ENCODE measurements at places on chromosomes 2 and 18. TPM values are rescaled to one million over a fixed set of nuclear protein-coding genes. Genes with fewer than 3 reads are reported as not detected.

The CRYGC gene
- total RNA-seq, result not detected

DNA sequence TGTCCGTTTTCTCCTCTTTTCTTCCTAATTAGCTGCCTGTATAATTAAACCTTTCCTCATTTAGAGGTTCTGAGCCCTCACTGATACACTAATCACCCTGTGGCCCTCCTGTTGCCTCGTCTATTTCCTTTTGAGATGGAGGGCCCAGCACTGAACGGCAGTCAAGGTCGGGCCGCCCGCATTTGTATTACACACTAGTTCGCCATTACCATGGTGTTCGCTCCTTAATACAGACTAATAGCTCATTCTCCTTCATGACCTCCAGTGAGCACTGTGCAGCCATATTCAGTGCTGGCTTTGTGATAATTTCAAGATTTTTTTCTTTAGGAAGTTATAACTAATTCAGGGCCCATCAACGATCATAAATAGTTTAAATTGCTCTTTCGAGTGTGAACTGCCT is 64.1 kb downstream of the SLC4A3 start:
- H3K4me3 ChIP-seq, result no peak overlapping the region
- no peak for DNase-seq
- peaks cover 4% of the 10 kb centered on the region for H3K4me1 ChIP-seq
- H3K27me3 ChIP-seq, result peaks cover 1% of the 10 kb centered on the region
- H3K27ac ChIP-seq, result no peak overlapping the region
- H3K36me3 ChIP-seq, result no peaks in the 10 kb centered on the region

DNA sequence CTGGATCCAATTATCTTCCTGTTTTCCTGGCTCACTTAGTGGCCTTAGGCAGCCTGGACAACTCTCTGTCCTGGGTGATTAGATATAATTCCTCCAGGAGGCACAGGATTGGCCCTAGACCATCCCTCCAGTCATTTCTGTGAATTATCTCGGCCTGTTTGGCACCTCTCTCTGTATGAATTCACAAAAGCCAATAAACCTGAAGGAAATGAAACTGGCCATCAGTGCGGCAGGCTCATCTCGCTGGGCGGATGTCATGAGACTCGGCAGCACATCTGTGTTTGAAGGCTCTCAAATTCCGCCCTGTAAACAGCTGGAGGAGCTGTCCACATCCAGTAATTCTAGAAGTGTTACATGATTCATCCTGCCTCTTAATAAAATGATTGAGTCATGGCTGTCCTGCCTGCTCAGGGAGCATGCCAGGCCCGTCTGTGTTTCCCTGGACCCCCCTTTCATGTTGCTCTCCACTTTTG is 38.6 kb downstream of the ACOXL start:
- H3K36me3 ChIP-seq, result no peaks in the 10 kb centered on the region
- H3K4me1 ChIP-seq, result no peaks in the 10 kb centered on the region
- no peak overlapping the region for H3K27ac ChIP-seq
- peaks cover 3% of the 10 kb centered on the region for H3K27me3 ChIP-seq

DNA sequence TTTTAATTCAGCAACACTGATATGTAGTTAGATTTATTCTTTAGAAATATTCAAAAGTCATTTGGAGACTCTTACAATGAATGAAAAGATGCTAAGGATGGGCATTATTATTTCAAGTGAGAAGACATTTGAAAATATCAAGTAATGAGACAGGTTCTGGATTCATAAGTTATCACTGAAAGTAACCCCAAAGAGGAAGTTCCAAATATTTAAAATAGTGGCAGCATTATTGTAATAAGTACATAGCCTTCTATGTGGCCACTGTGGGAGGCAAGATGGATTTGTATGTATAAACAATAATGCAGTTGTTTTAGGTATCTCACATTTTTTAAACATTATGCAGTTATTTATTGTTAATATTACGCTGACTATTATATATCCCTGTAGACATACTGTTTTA is 29.7 kb downstream of the ZC3H6 start:
- no peak overlapping the region for H3K27ac ChIP-seq
- peaks cover 4% of the 10 kb centered on the region for H3K36me3 ChIP-seq

DNA sequence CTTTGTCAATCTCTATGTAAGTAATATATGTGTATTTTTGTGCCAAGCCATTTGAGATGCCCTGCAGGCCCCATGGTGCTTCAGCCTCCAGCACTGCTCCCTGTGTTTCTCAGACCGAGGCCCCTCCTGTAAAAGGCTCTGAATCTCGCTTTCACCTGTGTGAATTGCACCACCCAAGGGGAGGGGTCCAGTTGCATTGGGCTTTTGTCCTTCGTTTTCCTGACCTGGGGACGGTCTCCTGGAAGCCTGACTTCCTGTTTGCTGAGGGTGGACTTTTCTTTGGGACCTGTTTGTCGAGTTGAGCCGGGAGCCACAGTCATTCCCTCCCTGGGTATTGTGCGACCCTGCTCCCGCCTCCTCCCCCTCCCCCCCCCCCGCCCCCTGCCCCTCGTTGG is 48.9 kb downstream of the AGAP1 start:
- H3K27ac ChIP-seq, result no peak overlapping the region
- H3K36me3 ChIP-seq, result no peaks in the 10 kb centered on the region
- no peak for DNase-seq
- peaks cover 4% of the 10 kb centered on the region for H3K27me3 ChIP-seq
- no peak overlapping the region for H3K4me3 ChIP-seq
- peaks cover 12% of the 10 kb centered on the region for H3K4me1 ChIP-seq

DNA sequence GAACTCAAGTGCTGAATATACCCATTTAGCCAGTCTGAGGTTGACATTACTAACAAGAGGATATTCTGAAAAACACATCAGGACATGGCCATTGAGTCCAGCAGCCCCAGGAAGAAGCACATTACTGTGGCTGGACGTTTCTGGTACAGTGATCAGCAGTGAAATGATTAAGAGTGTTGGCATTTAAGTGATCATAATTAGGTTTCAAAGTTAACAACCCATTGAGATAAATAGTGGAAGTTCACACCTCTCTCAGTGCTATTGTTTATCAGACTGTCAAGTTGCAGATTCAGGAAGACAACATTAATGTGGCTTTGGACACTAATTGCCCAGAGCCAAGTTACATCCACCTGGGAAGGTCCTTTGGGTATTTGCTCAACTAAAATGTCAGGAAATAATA is 139.5 kb upstream of the GAREM1 start:
- H3K4me3 ChIP-seq, result no peak overlapping the region
- no peak overlapping the region for H3K27ac ChIP-seq
- peaks cover 7% of the 10 kb centered on the region for H3K4me1 ChIP-seq
- H3K36me3 ChIP-seq, result no peaks in the 10 kb centered on the region
- DNase-seq, result no peak

DNA sequence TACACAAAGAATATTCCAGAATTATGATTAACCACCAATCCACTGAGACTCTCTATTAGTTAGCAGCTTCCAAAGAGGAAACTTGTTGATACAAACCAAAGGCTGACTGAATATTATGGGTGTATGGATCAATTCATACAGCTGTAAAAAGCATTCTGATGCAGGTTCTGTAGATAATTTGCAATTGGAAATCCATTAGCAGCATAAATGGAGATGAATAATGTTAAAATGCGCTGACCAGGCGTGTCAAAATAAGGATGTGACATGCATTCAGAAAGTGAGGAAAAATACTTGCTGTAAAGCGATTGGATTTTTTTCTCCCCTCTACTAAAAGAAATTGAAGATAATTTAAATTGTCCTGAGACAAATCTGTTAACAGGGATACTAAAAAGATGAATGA is 169.0 kb upstream of the DDX18 start:
- H3K27me3 ChIP-seq, result no peaks in the 10 kb centered on the region
- H3K36me3 ChIP-seq, result no peaks in the 10 kb centered on the region
- no peak for DNase-seq
- H3K4me3 ChIP-seq, result no peak overlapping the region

- peaks cover 2% of the 10 kb centered on the region for H3K27me3 ChIP-seq
- no peak overlapping the region for H3K27ac ChIP-seq
- no peak overlapping the region for H3K4me3 ChIP-seq
- no peak for DNase-seq
- no peaks in the 10 kb centered on the region for H3K36me3 ChIP-seq
These were observed 134.9 kb upstream of the ZNF236 start for GRCh38 chr18:76687304-76687962.

GRCh38 chr2:7014174-7014640 is 97.0 kb downstream of the RNF144A start:
- H3K4me1 ChIP-seq, result peaks cover 12% of the 10 kb centered on the region
- peak; percentile 43 for DNase-seq
- H3K4me3 ChIP-seq, result no peak overlapping the region
- peaks cover 19% of the 10 kb centered on the region for H3K36me3 ChIP-seq
- H3K27me3 ChIP-seq, result peaks cover 2% of the 10 kb centered on the region

DNA sequence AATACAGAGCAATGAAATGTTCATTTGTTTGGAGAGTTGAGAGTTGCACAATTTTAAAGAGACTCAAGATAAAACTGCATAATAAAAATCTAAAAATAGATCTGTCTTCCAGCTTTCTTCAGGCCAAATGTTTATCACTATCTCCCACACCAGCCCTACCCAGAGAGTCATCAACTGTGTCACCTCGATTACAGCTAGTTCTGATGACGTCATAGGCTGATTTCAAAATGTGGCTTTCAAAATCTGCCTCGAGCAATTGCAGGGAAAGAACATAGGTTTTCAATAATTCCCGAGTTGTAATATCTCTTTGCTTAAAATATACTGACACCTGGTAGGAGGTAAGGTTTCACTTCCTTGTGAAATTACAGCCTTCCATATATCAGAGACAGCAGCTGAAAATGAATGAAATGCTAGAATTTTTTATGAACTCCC is 677.6 kb upstream of the ID2 start:
- DNase-seq, result no peak
- H3K27me3 ChIP-seq, result peaks cover 1% of the 10 kb centered on the region
- no peaks in the 10 kb centered on the region for H3K4me1 ChIP-seq
- no peak overlapping the region for H3K27ac ChIP-seq

- peaks cover 21% of the 10 kb centered on the region for H3K36me3 ChIP-seq
- no peaks in the 10 kb centered on the region for H3K4me1 ChIP-seq
- no peak overlapping the region for H3K4me3 ChIP-seq
- H3K27me3 ChIP-seq, result peaks cover 10% of the 10 kb centered on the region
- DNase-seq, result no peak
- no peak overlapping the region for H3K27ac ChIP-seq
These were observed 157.3 kb upstream of the SALL3 start for GRCh38 chr18:78822171-78822948.

The NAT8 gene
- total RNA-seq, result not detected

The GKN1 gene
- total RNA-seq, result not detected

DNA sequence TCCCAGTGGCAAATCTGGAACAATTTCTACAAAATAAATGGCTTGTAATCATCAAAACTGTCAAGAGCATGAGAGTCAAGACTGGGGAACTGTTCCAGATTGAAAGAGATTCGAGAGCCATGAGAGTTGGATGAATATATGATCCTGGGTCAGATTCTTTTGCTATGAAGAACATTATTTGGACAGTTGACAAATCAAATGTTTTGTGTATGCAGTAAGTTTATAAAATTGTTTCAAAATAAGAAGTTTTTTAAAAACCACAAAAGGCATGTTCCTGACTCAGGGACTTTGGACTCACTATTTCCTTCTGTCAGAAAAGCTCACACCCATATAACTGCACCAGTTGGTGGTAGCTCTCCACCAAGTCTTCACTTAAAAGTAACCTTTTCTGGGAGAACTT is 38.5 kb downstream of the ROCK2 start:
- no peak overlapping the region for H3K27ac ChIP-seq
- peaks cover 2% of the 10 kb centered on the region for H3K27me3 ChIP-seq
- H3K4me1 ChIP-seq, result peaks cover 11% of the 10 kb centered on the region
- H3K36me3 ChIP-seq, result no peaks in the 10 kb centered on the region

DNA sequence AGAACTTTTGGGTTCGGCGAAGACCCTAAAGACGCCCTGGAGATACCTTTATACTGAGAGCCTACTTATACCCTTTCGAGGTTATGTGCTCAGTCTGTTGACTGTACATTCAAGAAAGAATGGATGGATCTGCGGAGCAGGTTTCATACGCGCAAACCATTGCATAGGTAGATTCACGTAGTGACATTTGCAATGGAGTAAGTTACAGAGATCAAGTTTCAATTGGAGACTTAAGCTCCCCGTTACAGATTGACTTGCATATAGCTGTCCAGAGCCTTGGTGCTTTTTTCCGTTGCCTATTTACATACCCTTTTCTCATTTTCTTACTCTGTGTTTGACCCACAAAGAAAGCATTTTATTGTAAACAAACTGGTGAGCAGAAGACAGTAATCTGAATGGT is 923 bp downstream of the PSMD1 start:
- peak overlapping the region; percentile 89 for H3K4me3 ChIP-seq
- H3K36me3 ChIP-seq, result peaks cover 9% of the 10 kb centered on the region
- peaks cover 22% of the 10 kb centered on the region for H3K4me1 ChIP-seq
- DNase-seq, result no peak
- peak overlapping the region; percentile 82 for H3K27ac ChIP-seq
- peaks cover 6% of the 10 kb centered on the region for H3K27me3 ChIP-seq

GRCh38 chr2:163984986-163985385 is 249.2 kb upstream of the FIGN start:
- H3K27me3 ChIP-seq, result no peaks in the 10 kb centered on the region
- H3K4me3 ChIP-seq, result no peak overlapping the region
- no peak for DNase-seq
- H3K4me1 ChIP-seq, result peaks cover 6% of the 10 kb centered on the region
- H3K36me3 ChIP-seq, result no peaks in the 10 kb centered on the region
- no peak overlapping the region for H3K27ac ChIP-seq

The CRYBA2 gene
- not detected for total RNA-seq

GRCh38 chr2:137435162-137435561 is 529.1 kb upstream of the HNMT start:
- no peaks in the 10 kb centered on the region for H3K36me3 ChIP-seq
- H3K4me1 ChIP-seq, result no peaks in the 10 kb centered on the region
- no peak overlapping the region for H3K27ac ChIP-seq
- no peaks in the 10 kb centered on the region for H3K27me3 ChIP-seq
- H3K4me3 ChIP-seq, result no peak overlapping the region
- no peak for DNase-seq

The ASAP2 gene
- total RNA-seq, result 31.8 TPM

DNA sequence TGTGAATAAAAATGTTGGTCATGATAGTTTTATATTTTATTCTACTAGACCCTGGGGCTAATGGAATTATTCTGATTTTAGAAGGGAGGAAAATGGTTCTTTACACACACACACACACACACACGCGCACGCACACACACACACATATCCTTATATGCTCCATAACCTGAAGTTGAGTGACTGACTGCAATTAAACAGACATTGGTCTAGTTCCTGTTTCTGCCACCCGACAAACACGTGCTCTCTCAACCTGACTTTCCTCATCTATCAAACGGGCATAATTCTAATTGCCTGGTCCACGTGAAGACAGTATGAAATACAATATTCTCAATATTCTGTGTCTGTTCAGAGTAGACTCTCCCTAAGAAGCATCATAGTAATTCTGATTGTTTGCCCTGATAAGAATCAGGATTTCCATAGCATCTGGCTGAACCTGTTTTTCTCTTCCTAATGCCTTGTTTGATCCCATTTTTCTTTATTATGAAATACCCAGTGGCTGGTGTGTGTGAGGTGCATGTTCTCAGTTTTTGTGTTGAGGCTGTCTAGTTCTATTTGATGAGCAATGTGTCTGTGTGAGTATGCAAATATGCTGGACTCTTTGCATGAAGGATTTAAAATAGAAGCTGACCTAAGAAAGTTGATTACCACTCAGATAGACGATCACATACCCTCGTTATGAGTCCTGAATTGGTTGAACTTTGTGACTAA is 51.0 kb downstream of the SETBP1 start:
- peaks cover 66% of the 10 kb centered on the region for H3K4me1 ChIP-seq
- peaks cover 60% of the 10 kb centered on the region for H3K36me3 ChIP-seq
- peaks cover 2% of the 10 kb centered on the region for H3K27me3 ChIP-seq
- H3K27ac ChIP-seq, result no peak overlapping the region
- peak overlapping the region; percentile 38 for H3K4me3 ChIP-seq

The ESPNL gene
- 0.82 TPM for total RNA-seq

- H3K4me3 ChIP-seq, result no peak overlapping the region
- peaks cover 3% of the 10 kb centered on the region for H3K4me1 ChIP-seq
- no peaks in the 10 kb centered on the region for H3K27me3 ChIP-seq
- DNase-seq, result no peak
These were observed 102.2 kb upstream of the XPO1 start for GRCh38 chr2:61640406-61640805.

The DNER gene
- 0.15 TPM for total RNA-seq

Data from endothelial cell (in vitro differentiated cells).